Hippocampal formation (tissue), 2 donors: ENCODE measurements at places on chromosomes 2 and 18.

DNA sequence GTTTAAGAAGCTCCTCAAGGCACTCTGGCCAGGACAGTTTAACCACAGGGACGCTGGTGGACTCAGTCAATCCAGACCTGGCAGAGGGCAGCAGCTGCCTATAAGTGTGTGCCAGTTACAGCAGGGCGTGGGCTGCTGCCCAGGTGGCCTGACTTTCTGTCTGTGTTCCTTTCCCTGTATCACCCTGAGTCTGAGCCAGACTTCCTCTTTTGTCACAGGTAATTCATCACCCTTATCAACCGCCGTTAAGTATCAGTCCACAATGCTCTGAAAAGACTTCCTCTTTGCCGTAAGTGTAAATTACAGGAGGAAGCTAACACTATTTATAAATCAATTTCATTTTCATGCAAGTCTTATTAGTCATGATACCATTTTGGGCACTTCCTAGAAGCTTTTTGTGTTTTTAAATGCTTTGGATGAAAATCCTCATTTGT lies 7.0 kb downstream of the LPIN1 start:
- no peak for DNase-seq

DNA sequence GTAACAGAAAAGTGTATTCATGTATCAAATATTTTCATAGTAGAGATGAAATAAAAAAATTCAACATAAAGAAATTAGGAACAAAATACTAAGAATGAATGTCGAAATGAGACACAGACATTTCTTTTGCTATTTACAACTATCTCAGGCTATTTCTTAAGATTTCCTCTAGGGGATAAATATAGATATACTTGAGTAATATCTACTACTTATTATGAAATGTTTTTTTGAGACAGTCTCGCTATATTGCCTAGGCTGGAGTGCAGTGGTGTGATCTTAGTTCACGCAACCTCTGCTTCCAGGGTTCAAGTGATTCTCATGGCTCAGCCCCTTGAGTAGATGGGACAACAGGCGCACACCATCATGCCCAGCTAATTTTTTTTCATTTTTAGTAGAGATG lies 326.1 kb downstream of the RNF144A start:
- DNase-seq, result no peak

DNA sequence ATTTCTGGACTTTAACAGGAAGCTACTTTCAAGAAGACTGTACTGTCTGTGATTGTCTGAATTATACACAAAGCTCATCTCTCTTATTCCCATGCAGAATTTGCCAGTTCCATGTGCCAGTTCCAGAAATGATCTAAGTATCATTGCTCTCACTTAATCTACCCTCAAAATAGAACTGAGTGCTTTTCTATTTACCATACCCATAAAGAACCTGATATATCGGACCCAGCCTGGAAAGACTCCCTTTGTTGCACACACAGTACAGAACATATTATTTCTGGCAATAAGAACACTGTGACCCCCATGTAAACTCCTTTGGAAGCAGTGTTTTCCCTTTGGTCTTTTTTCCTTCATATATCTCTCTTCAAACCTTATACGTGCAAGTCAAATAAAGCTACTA lies 102.3 kb upstream of the TTN start:
- no peak for DNase-seq

DNA sequence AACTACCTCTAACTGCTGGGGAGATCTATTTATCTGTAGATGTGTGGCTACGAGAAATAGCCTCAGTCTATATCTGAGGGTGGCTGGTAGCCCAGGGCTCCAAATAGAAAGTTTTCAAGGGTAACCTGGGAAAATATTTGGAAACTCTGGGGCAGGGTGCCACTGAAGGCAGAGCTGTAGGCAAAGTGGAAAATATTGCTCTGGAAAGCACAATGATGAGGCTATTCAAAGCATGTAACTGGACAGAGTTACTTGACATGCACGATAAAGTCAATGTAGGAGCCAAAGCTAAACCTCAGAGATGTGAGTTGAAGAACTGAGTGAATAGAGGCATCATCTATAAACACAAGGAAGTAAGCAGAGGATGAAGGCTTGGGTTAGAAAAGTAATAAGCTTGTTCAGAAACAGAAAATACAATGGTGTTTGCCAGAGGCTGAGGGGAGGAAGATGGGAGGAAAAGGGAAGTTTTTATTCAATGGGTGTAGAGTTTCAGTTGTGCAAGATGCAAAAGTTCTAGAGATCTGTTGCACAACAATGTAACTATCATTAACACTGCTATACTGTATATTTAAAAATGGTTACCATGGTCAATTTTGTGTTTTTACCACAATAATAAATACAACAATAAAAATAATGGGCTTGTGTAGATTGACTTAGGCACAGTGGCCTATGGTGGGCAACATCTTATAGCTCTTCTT lies 171.6 kb downstream of the MBD2 start:
- DNase-seq, result no peak
